ENCODE measurements at places on chromosomes 7 and 10.

- peak; percentile 87 for DNase-seq
Observed at GRCh38 chr10:73744664-73744975, 448 bp downstream of the SEC24C start.

DNA sequence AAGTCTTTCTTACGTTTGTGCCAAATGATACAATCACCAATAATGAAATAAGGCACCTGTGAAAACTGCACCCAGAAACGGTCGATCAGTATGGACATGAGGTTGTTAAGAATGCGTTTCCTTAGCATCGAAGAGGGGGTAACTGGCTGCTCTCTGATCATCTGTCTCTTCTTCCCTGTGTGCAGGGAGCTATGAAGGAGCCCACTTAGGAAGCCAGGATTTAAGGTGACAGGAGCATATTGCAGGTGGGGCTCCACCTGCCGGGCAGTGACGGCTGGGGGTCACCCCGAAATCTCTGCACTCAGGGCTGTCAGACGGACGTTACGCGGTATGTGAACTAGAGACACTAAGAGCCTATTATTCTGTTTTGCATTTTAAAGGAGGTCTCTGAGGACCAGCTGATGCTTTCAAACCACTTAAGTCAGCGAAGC lies 64.5 kb downstream of the CARD11 start:
- no peak for DNase-seq

GRCh38 chr7:7857143-7857583 lies 111.4 kb upstream of the GLCCI1 start:
- no peak for DNase-seq

- no peak for DNase-seq
Observed at GRCh38 chr10:37496061-37496460, 361.3 kb downstream of the ZNF248 start.

GRCh38 chr7:95330204-95330960 lies 6.0 kb upstream of the PON1 start:
- peak; percentile 20 for DNase-seq

Data from mesenchymal stem cell (in vitro differentiated cells and primary cell).